ENCODE measurements at places on chromosomes 6 and 20.

DNA sequence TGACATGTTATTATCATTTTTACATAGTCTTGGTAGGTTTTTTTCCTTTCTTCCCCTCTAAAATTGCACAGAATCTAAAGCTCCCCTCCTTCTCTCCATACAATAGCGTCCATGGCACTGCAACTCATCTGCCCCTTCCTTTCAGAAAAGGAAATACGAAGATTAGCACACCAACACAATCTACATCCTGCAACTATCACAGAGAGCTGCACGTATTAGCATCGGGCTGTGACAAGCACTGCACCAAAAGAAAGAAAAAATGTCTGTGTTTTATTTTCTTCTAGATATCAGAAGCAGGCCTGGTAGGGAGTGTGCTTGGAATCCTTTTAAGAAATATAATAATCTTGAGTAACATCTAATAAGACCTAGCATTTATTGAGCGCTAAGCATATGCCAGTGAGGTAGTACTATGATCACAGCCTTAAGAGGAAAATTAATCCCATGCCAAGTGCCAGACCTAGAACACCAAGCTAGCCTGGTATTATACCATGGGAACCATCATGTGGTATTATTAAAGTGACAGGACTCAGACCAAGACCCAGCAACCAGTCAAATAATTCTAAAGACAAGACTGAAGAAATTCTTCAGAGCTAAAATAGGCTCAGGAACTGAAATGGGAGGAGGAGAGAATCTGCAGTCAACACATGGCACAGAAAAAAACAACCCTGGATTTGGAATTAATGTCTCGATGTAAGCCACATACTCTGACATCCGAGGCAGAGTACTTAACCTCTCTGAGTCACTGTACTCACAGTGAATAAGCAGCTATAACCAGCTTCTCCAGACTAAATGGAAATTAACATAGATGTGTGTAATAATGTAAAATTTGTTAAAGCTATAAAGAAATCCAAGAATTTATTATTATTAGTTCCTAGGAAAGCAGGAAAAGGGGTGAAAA is 124.3 kb downstream of the IPCEF1 start:
- no peak for DNase-seq

DNA sequence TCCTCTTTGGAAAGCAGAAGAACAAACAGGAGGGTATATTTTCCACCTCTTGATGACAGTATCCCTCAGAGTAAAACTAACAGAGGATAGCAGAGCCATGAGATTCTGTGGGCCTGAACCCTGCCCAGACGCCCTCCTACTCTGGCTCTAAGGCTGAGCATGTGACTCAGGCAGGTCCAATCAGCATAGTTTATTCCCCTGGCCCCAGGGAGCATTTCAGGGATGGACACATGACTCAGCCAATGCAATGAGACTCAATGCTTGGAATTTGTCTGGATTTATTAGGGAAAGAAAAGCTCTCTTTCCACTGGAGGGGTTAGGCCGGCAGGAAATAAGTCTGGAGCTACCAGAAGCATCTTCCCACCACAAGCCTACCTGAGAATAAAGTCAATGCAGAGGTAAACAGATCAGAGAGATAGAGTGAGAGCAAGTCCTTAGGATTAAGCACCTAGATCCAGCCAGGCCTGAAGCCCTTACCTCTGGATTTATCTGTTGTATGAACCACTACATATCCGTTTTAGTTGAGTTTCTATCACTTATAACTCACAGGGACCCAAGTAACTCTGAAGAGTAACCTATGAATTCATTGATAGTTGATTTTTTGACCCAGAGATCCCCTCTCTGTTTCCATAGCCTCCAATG is 68.2 kb upstream of the EYA2 start:
- DNase-seq: no peak

GRCh38 chr20:18585134-18585533 is 2.7 kb upstream of the DTD1 start:
- DNase-seq: no peak

GRCh38 chr20:44422083-44422482 is 53.6 kb upstream of the TTPAL start:
- DNase-seq: no peak

DNA sequence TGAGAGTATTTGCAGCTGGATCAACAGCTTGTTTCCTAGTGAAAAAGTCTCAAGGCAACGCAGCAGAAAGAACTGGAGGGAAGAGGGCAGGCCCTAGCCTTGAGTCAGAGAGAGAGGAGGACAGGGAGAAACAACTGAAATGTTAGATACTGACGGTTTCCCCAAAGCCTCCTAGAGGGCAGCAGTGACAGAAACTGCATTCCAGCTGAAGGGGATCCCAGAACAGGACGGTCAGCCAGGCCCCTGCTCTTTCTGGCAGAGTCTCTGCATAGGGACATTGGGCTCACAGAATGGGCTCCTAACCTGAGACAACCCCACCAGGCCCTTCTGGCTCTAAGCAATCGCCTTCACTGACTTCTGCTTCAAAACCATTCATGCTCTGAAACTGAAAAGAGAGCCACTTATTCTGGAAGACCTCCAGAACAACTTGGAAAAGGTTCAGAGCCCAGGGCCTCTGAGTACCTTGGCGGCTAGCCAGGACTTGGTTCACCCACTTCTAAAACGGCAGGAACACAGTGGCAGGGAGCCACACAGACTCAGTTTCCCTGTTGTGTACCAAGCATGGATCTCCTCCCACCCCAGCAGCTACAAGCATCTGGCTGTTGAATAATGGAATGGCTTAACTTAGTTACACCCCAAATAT is 72.9 kb downstream of the PSMB1 start:
- DNase-seq: no peak

- no peak for DNase-seq
Measured at GRCh38 chr6:110101885-110102284, 77.6 kb downstream of the WASF1 start.

DNA sequence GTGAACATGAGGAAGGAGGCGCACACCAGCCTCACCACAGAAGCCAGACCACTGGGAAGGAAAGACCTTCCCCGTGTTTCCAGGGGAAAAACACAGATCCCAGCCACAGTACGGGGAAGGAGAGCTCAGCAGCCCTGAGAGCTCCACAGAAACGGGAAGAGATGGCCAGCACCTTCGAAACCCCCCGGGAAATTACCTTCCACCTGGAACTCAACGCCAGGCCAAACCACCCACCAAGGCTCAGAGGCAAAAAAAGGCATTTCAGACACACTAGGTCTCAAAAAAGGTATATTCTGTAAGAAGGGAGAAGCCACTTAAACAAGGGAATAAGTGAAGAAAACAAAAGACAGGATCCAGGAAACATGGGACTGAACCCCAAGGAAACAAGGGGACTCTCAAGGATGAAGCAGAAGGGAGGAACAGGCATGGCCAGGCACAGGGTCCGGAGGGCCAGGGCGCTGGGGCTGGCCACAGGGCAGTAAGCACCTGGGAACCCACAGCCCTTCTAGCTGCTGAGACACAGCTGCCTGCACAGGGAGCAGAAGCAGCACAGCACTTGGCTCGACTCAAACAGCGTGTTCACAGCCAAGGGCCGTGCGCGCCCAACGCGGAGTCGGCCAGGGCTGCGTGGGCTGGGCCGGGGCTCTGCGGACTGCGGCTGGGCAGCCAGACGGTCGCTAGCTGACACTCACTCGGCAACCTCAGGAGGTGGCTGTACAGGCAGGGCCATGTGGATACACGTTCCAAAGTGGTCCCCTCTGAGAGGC is 44.6 kb downstream of the TAF4 start:
- peak; percentile 61 for DNase-seq

- DNase-seq: no peak
Measured at GRCh38 chr6:118660218-118660569, 8.8 kb upstream of the CEP85L start.

GRCh38 chr20:1757072-1757471 is 99.5 kb upstream of the SIRPG start:
- DNase-seq: no peak

DNA sequence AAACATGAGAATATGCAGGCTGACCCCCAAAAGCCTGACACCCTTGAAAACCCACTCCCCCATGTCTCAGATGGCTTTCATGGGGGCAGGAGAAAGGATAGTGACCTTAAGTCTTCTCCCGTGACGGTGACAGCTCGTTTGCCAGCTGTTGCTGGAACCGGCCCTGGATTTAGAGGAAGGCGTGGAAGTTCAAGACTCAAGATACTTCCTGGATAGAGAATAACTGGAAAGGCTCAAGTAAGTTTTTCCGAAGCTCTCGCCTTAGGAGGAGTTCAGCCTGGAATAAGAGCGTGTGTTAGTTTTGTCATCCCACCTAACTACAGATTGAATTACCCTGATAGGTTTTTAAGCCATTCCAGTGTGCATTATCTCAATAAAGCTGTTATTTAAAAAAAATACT is 11.6 kb upstream of the MTG2 start:
- DNase-seq: no peak

- no peak for DNase-seq
Measured at GRCh38 chr20:52212943-52213342, 21.4 kb upstream of the ZFP64 start.

DNA sequence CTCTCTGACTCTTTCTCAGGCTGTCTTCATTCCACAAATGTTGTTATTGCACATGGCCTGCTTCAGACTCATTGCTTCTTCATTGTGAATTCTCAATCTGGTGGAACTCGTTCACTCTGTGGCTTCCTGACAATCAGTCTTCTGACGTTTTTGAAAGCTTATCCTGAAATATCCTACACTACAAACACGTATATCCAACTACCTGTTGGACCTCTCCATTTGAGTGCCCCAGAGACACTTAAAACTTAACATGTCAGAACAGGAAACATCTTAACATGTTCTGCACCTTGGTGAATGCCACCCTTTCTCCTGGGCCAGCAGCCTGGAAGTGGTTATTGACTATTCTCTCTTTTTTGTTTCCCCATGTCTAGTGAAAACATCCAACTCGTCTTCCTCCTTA is 50.8 kb downstream of the AIG1 start:
- DNase-seq: no peak

DNA sequence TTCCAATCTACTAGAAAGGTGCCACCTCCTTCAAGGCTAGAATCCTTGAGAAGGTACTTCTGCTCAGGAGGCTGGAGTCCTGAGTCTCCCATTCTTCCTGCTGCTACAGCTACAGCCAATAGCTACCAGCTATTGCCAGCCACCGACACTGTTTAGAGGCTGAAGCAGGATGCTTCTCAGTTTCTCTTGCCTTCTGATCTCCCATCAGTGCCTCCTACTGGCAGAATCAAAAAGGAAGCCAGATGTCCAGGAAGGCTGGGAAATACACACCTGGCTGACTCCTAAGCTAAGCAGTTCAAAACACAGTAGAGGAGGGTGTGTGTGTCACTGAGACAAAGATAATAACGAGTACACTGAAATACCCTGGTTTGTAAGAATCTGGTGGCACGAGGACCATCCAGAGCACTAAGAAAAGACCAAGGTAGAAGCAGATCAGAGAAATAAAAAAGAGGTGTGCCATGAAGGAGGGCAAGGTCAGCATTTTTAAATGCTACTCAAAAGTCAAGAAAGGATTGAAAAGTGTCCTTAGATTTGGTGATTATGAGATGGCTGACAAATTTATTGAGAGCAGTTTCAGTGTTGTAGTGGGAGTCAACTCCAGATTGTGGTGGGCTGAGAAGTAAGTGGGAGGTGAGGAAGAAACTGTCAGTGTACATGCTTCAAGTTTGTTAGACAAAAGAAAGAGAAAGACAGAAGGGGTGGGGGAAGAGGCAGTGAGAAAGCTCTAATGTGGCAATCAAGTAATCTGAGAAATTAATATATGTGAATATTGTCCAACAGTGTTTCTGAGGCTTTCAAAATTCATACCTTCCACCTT is 2.3 kb upstream of the HLA-DMA start:
- DNase-seq: no peak

DNA sequence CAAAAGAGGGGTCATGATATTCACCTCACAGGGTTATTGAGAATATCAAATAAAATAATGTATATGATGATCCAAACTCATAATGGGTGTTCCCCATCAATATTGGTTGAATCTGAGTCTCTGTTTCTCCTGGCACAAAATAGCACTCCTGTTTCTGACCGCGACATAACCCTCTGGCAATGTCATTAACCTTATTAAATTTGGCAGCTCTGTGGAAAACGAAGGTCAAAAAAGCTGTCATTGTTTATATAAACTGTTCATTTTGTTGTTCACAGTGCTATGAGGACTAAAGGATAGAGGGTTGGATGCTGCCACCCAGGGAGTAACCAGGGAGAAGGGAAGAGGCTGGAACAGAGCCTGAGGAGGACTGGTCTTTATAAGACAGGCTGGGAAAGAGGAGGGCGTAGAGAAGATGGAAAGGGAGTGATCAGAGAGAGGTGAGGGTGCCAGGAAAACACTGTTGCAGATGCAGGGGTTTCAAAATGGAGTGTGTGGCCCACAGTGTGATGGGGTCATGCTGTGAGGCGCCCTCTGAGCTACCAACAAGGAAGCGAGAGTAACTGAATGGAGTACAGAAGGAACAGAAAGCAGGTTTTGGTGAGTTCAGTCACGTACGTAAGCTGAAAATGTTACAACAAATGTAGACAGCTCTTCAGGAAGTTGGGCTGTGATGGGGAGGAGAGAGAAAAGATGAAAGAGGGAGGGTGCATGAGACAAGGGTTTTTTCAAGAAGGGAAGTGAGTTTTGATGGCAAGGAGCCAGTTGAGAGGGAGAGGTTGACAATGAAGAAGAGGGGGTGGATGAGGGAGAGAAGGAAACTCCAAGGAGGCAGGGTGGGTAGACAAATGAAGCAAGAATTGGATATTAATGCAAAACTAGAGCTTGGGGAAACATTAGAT is 251.6 kb upstream of the TAB2 start:
- no peak for DNase-seq

DNA sequence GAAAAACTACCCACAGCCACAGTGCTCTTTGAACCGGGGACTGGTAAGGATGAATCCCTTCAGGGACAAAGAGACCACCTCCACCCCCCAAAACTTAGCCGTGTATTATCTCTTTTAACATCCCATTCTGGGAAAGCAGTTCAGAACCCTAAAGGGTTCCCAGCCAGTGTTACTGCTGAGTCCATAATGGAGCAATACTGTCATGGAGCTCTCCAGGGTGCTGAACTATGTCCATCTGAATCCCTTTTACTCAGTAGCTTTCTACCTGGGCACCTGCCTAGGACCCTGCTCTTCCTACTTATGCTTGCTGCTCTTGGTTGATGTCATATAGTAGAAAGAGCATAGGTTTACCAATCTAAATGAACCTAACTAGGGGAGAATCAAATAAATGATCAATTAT is 22.3 kb upstream of the SAYSD1 start:
- DNase-seq: no peak

DNA sequence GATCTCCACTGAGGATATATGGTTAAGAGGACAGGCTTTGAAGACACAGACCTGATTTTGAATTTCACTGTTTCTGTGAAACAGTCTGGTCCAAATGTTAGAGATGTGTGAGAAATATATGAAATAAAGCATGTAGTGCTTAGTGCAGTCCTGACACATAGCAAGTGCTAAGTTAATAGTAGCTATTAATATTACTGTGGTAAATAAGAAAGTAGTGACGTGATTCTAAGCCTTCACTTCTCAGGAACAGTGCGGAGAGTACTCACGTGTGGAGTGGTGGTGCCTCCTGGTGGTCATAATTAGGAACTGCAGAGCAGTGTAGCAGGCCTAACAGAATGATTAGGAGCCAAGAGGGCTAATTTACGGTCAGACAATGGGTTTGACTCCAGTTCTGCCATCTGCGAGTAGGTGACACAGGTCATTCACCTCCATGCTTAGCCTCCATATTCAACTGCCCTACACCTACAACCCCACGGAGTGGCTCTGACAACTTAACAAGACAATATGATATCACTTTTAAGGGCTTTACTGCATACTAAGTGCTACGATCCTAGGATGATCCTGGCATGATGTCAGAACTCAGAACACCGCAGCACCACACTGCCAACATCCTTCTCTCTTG is 106.2 kb downstream of the JPH2 start:
- peak; percentile 80 for DNase-seq

Data from right atrium auricular region (tissue), 2 donors.